Thymus (tissue), 14 donors: ENCODE measurements at places on chromosomes 1 and 21. TPM values are rescaled to one million over a fixed set of nuclear protein-coding genes. Genes with fewer than 3 reads are reported as not detected.

DMBX1 gene
- 0.05 TPM for total RNA-seq

TSPAN1 gene
- total RNA-seq: 1.4 TPM

ADGRL4 gene
- 2.4 TPM for total RNA-seq

NBPF3 gene
- 3.1 TPM for total RNA-seq

NID1 gene
- 4.6 TPM for total RNA-seq

WDR77 gene
- total RNA-seq: 36.8 TPM

PDZK1 gene
- 0.90 TPM for total RNA-seq

LCE2B gene
- 0.09 TPM for total RNA-seq

APOBEC4 gene
- total RNA-seq: not detected

NPHS2 gene
- total RNA-seq: 0.05 TPM

CCDC30 gene
- 1.9 TPM for total RNA-seq

PEX11B gene
- total RNA-seq: 32.9 TPM

ODF2L gene
- total RNA-seq: 38.8 TPM

CYYR1 gene
- total RNA-seq: 3.5 TPM

SEMA4A gene
- total RNA-seq: 6.4 TPM

KLHDC7A gene
- total RNA-seq: 0.14 TPM

CFH gene
- total RNA-seq: 12.6 TPM

SPRR4 gene
- total RNA-seq: not detected

OLIG1 gene
- 0.05 TPM for total RNA-seq
